Breast epithelium (tissue), 4 donors: ENCODE measurements at places on chromosomes 6 and 20. TPM values are rescaled to one million over a fixed set of nuclear protein-coding genes. Genes with fewer than 3 reads are reported as not detected.

DNA sequence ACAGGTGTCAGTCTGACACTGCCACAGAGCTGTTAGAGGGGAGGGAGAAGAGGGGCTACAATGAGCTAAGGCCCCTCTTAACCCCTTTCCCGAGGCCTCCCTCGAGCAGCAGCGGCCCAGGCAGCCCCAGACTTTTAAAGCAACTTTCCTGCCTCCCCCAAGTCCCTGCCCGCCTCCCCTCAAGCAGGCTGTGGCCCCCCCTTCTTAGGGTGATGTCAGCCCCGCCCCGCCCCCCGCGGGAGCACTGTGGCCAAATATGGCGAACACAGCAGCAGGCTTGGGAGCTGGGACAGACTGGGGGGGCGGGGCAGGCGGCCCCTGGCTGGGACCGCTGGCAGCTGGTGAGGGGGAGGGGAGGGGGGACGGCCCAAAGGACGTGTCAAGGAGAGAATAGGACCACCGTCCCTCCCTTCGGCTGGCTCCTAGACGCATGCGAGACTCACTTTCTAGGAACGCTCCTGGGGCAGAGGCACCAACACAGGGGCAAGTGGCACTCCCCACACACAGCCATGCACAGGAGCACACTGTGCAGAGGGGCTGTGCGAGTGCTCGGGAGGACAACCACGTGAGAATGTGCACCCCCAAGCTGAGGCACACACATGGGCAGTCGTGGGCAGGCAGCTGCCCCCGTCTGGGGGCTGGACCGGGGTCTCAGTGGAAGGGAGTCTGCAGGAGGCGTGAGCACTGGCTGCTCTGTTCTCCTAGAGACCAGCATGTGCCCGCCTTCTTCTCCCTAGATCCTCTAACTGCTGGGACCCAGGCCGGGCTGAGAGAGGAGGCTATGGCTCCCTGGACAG, 6.7 kb downstream of the TEAD3 start:
- no peaks in the 10 kb centered on the region for H3K27me3 ChIP-seq

GRCh38 chr6:113570641-113571040, 286.5 kb upstream of the MARCKS start:
- H3K27ac ChIP-seq = no peak overlapping the region
- no peaks in the 10 kb centered on the region for H3K4me1 ChIP-seq
- H3K36me3 ChIP-seq = no peaks in the 10 kb centered on the region
- DNase-seq = no peak

DNA sequence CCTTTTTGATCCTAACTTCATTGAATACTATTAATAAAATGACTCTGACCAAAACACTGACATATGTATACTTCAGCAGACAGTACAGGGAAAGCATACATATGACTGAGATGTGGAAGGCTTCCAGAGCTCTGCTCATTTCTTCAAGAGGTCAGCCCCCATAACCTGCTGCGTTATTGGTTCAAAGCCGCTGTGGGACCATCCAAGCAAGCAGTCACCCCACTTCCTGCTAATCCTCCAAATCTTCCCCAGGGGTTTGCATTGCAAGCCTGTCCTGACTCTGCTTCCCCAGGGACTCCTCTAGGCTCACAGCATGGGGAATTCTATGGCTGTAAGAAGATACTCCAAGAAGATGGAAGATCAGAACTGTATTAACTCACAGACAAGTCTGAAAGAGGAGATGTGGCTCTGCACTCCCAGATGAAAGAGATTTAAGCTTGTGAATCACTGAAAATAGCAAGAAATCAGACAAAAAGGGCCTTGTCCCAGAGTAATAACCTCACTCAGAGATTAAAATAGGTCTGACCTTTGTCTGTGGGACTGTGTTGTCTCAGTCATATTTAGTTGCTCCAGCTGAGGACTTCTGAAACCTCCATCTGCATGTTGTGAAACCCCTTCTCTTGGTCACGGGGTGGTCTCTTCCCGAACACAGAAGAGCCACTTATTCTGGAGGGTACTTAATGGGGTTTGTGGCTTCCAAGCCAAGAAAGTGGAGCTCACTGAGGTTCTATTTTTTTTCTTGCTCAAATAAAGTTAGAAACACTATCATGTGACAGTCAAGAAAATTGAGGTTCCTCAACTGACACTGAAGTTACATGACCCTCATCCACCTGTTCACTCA, 101.5 kb upstream of the MARCKS start:
- DNase-seq = no peak
- H3K4me3 ChIP-seq = no peak overlapping the region
- no peak overlapping the region for H3K27ac ChIP-seq
- H3K27me3 ChIP-seq = no peaks in the 10 kb centered on the region

DNA sequence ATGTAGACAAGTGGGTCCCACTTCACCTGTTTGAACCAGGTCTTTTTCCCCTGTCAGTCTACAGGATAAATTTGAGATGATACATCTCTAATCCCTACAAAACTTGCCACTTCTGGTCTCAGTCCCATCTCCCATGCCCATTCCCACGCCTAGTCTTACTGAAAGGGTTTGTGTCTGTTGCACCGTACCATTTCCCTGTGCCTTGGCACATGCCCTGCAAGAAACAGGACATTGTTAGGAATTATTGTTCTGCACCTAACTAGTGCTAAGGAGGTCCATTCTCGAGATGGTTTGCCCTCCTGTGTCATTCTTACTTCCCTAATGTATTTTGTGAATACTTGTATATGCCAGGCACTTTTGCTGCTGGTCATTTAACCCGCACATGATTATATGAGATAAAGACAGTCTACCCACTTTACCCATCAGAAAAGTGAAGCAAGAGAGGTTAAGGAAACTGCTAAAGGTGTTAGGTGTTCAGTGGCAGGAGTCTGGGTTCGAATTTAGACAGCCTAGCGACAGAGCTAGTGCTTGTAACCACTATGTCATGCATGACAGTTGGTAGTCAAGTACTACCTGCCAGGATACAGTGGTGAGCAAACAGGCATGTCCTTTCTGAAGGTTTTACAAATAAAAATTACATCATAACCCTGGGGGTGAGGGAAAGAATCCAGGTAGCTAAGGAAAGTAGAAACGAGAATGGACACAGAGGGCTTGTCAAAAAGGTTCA, 12.7 kb downstream of the FAM217A start:
- H3K27ac ChIP-seq = peak overlapping the region; percentile 48
- peaks cover 5% of the 10 kb centered on the region for H3K36me3 ChIP-seq
- H3K4me1 ChIP-seq = no peaks in the 10 kb centered on the region
- no peaks in the 10 kb centered on the region for H3K27me3 ChIP-seq

GRCh38 chr6:10659699-10660348, 34.6 kb downstream of the C6orf52 start:
- no peaks in the 10 kb centered on the region for H3K27me3 ChIP-seq
- no peaks in the 10 kb centered on the region for H3K36me3 ChIP-seq
- H3K4me1 ChIP-seq = no peaks in the 10 kb centered on the region
- DNase-seq = no peak
- peak overlapping the region; percentile 37 for H3K4me3 ChIP-seq
- no peak overlapping the region for H3K27ac ChIP-seq

Gene NCOA7
- 62.6 TPM for total RNA-seq

Gene HSPA1L
- 1.3 TPM for total RNA-seq
